ENCODE measurements at places on chromosomes 2 and 18.

DNA sequence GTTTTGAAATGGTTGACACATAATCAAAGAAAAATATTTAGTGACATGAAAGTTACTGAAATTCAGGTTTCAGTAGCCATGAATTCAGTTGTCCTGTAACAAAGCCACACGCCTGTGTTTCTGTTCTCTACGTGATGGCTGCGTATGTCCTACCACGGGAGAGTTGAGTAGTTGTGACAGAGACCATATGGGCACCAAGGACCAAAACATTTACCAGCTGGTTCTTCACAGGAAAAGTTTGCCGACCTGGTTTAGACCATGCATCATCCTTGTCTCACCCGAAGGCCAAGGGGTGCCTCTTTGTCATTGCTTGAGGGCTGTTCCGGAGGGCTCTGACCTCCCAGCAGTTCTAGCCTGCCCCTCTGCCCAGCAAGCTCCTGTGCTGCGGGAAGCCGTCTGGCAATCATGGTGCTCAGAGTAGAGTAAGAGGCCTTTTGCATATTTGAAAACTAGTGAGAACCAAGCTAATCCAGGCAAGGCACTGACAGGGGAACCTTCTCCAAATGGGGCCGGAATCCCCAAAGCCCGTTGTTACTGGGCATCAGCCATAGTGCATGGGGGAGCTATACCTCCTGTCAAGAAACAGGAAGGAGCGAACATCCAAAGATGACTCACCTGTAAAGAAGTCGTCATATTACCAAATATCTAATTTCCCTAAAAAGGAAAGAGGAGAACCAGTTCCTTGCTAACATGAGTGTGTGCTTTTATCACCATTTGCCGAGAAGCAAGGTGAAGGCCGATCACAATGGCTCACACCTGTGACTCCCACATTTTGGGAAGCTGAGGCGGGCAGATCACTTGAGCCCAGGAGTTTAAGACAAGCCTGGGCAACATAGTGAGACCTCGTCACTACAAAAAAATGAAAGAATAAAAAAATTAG, 92.6 kb upstream of the RAB12 start:
- DNase-seq, result no peak

DNA sequence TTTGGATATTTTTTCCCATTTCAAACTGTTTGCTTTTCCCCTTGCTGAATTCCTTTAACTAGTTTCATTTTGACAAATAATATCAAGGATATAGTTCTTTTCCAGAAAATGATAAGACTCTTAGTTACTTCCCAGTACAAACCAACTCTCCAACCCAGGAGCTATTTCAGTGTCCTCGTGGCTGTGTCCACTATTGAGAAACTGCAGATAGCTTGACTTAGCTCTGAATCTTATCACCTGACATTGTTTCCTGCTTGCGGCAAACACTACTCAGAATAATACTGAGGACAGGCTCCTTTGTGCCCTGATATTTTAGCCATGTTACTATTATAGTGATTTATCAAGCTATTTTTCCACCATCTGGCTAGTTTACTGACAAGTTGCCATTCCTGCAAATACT, 74.6 kb downstream of the KLF7 start:
- DNase-seq, result no peak

DNA sequence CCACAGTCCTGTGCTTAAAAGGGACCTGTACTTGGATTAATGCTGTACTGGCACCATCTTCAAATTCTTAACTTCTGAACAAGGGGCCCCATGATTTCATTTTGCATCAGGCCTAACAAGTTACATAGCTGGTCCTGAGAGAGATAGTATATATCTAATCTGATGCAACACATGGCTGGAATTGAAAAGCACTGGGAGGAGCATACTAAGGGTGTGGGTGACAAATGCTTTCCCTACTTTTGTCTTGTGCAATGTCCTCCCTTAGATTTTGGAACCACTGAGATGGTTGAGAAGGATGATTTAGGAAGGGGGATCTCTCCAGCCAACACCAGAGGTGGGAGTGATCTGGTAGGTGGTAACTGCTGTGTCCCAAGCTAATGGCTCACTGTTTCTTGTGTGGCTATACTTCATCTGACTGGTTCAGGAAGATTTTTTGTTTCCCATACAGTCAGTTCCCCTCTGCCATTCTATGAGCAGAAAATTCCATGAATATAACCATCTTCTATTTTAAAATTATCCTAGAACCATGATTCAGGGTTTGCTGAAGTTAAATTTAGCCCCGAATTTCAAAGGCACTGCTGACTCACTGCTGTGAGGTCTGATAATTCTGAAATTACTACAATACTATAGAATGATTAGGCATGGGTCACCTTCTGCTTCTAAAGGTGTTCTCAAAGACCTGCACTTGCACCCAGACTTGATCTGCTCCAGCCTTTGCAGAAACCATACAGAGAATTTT, 108.3 kb upstream of the NCKAP5 start:
- DNase-seq, result no peak

DNA sequence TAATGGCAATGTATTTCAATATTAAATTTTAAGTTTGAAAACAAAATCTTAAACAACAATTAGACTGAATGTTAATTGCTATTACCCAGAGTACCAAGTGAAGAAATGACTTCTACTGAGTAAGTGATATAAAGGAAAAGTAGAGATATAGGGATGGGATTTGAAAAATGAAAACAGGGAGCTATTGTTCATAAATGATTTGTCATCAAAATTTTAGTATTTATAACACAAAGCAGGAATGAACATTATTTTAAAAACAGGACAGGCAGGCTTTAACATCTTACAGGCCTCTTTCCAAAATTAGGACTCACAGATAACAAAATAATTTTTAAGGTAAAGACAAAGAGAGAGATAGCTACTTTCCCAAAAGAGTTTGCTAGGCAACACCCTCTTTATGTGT, 3.9 kb downstream of the EXOC6B start:
- DNase-seq, result no peak

- no peak for DNase-seq
Observed at GRCh38 chr2:132267105-132267497, 105.3 kb upstream of the ANKRD30BL start.

GRCh38 chr2:39215545-39215944, 28.2 kb downstream of the CDKL4 start:
- no peak for DNase-seq

DNA sequence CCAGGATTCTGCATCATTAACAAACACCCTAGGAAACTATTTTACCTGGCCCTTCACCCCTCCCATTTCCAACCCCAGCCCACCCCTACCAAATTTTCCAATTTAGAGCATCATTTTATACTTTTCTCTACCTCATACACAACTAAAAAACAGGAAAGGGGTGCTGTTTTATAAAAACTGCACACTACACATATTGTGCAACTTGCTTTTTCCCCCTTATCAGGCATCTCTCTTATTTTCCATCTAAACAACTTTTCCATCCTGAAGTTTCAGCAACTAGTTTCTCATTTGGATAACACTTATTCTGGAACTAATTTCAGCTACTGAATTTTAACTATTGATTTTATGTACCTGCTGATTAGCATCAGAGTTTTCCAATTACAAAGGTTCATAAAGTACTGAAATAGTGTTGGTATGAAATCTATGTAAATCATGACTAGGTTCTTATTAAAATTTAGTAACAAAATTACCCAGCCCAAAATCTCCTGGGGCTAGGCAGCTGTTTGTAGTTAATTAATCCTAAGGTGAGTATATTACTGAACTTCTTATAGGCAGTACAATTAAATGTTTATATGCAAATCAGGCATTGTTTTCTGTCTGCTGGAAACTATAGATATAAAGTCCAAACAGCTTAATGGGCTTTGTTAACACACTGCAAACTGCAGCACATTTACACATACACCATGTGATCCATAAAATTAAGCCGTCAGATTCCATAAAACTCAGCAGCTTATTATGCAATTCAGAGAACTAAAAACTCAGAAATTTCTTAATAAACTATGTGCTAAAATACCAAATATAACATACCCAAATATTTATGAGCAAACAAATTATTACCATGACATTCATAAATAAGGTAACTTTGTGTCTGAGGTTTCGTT, 7.9 kb downstream of the SF3B1 start:
- no peak for DNase-seq

DNA sequence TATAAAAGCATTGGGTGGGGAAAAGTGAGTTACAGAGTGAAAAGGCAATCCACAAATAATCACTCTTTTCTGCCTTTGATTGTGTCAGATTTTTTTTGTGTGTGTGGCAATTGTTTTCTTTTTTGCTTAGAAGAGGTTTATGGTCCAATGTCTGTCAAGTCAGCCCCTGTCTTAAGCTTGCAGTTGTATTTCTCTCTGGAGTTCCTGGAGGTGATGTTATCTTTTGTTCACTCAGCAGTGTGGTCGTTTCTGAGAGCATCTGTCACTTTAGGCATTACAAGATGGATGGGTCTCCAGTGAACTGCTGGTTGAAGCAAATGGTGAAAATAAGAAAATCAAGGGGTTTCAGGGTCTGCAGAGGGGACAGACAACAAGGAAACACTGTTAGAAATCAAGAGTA, 121.3 kb downstream of the GREB1L start:
- DNase-seq, result no peak

- DNase-seq, result peak; percentile 81
Observed at GRCh38 chr2:100422320-100423055, 5.0 kb upstream of the CHST10 start.

DNA sequence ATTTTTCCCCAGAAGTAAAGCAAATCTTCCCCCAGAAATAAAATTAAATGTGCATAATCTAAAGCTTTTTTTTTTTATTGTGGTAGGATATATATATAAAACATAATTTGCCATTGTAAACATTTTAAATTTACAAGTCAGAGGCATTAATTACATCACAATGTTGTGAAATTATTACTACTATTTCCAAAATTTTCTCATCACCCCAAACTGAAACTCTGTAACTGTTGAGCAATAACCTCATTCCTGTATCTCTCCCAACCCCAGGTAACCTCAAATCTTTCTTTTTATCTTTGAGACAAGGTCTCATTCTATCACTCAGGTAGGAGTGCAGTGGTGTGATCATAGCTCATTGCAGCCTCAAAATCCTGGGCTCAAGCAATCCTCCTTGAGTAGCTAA, 11.2 kb downstream of the MRPL19 start:
- no peak for DNase-seq

DNA sequence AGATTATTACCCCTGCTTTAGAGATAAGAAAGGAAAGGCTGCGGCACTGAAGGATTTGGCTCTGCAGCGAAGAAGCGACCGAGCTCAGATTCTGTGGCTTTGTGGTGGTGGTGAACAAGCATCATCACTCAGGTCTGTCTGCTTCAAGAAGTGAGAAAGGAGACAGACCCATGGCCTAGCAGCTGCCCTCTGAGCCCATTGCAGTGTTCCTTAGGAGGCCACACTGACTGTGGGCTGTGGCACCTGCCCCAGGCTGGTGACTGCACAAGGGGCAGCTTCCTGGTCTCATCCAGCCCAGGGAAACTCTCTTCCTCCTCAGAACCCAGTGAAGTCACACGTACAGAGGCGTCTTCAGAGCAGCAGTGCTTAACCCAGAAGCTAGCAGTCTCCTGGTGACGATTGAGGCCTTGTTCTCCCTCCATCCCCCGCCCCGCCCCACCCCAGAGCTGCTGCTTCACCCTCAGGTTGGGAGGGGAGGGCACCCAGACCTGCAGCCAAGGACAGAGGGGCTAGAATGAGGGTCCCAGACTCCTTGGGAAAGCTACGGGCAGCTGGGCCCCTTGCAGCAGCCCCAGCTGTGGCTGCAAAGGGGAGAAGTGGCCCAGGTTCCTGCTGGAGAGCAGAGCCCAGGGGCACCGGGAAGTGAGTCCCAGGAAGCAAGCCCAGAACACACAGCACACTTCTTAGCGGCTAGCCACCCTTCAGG, 22.2 kb downstream of the BIN1 start:
- no peak for DNase-seq

- no peak for DNase-seq
Observed at GRCh38 chr2:211487733-211488132, 931.3 kb downstream of the CPS1 start.

DNA sequence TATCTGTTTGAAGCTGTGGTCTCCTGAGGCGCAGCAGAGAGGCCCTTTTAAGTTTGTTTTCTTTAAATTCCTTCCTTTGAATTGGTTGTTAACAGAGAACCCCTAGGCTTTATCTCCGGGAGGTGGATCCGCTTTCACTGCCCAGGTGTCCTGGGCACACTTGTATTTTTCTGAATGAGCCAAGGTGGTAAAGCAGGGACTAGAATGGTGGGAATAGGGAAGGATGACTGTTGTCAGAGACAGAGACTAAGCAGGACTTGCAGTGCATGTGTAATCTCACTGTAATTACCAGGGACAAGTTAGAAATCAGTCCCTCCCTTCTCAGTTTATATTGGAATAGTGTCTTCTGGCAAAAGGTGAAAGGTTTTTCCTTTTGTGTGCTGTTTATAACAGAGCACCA, 72.8 kb downstream of the PHLPP1 start:
- DNase-seq, result no peak

DNA sequence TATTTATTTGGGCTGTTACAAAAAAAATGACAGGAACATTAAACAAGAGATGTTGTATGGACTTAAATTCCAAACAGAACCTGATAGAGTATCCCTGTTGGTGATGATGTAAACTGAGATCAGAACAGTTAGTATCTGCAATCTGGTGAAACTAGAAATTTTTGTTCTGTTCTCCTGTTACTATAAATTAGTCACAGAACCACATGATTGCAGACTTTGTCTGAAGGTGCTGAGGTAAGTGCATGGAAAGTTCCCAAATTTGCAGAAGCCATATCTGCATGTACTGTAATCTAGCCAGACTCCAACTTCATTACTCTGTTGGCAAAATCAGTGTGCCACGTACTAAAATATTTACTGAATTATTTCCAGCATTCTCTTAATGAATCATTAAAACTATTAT, 516.3 kb upstream of the FSIP2 start:
- no peak for DNase-seq

- DNase-seq, result no peak
Observed at GRCh38 chr2:152448606-152449005, 113.6 kb downstream of the FMNL2 start.

DNA sequence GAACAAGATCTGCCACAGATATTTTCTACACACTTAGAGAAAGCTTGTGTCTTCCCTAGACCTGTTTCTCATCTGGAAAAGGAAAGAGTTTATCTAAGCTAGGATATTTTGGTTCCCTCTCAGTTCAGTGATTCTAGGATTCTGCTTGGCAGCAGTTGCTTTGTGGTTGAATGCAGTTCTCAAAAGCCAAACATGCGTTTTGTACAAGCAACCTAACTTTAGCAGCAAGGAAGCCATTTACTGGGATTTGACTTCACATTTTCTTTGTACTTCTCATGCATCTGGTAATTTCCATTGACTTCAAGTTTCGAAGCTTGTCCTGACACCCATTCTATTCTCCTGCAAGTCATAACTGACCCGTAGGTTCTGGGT, 33.3 kb downstream of the VSNL1 start:
- DNase-seq, result no peak

DNA sequence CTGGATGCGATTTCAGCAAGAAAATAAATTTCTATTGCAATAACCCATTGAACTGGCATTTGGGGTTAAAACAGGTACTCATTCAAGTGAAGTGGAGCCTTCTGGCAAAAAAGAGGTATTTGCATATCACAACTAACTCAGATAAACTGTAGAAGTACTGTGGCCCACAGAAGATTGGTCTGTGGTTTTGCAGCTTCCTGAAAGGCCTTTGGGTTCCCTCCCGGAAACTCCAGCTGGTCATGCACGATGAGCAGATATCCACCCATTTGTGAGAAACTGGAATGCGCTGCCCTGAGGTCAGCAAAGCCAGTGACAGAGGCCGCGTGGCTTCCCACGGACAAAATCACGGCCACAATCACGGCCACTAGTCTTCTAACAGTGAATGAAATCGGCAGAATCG, 106.3 kb downstream of the EPHA4 start:
- DNase-seq, result no peak

- DNase-seq, result no peak
Observed at GRCh38 chr2:121492409-121492808, 38.3 kb upstream of the RNU4ATAC start.

- peak; percentile 59 for DNase-seq
Observed at GRCh38 chr2:46335391-46336282, 38.4 kb downstream of the EPAS1 start.

- DNase-seq, result no peak
Observed at GRCh38 chr2:58378152-58378551, 137.0 kb upstream of the FANCL start.
